ENCODE measurements at places on chromosomes 12 and 14.
A peak's percentile ranks its signal among the peaks of the same experiment; 100 is the strongest.

GRCh38 chr14:75399843-75400775, 27.7 kb upstream of the JDP2 start:
- peak; percentile 25 for DNase-seq

DNA sequence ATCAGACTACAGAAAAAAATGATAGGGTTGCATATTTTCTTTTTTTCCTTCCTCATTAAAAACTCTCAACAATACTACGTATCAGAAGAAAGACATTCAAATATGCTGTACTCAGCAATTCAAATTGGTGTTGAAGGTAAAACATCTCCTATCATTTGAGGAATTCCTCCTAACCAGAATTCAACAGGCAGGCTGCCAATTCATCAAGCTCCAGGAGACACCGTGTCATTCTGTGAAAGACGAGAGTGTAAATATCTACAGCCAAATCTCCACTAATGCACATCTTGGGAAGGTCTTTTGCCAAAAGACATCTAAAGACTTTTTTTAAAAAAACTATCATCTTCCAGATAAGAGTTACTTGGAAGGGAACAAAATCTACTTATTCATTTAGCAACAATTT, 26.6 kb downstream of the NT5DC3 start:
- no peak for DNase-seq

- DNase-seq, result no peak
Observed at GRCh38 chr12:11877869-11878780, 192.6 kb upstream of the BCL2L14 start.

- DNase-seq, result no peak
Observed at GRCh38 chr14:76195003-76195402, 43.3 kb downstream of the GPATCH2L start.

DNA sequence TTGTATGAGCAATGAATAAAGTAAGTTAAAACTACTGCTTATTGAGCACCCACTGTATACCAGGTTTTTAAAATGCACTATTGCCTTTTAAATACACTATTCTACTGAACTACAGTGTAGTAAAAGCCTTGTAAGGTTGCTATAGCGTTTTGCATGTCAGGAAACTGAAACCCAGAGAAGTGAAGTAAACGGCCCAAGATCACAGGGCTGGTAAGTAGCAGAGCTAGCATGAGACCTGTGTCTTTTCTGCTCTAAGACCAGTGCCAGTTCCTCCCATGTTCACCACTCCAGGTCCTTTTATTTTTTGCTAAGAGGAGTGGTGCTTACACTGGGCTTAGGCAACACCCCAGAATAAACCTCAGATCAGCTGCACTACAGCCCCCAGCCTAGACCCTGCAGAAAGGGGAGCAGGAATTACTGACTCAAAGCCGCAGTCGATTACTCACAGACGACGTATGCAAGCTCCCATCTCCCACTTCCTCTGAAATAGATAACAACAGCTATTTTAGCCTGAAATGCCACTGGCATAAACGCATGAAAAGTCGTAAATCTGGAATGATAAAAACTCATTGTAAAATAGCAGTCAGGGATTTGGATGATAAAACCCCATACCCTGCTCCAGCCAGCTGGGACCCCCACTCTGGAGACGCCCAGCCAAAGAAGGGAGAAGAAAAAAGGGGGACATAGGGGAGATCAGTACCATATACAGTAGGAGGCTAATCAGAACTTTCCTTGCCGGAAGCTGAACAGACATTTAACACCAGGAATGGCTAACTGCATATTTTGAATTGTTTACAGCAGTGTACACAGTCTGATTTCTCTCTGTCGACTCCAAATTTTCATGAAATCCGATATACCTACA, 108.3 kb downstream of the NUAK1 start:
- DNase-seq, result no peak

DNA sequence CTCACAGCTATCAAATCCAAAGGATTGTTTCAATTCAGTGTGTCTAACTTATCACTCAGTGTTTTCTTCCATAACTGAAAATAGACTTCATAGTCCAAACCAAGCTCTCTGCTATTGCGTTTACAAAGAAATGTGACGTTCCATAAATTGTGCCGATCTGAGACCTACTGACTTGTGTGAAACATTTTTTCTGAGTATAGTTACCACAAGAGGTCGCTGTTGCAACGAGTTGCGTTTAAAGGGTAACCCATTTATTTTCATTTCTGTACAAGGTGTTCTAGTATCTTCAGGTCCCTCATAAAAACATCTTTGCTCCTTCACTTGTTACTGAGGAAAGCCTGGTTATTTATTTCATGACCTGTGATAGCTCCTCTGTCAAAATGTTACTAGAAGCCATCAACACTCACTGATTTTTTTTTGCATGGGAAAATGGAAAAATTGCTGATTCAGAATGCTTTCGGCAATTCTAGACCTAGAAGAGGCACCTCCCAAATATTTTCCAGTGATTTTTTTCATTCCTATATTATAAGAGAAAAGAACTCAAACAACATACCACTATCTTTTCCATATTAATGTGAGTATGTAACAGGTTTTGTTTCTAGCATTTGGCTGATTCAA, 60.9 kb upstream of the OR4E1 start:
- DNase-seq, result peak; percentile 56

DNA sequence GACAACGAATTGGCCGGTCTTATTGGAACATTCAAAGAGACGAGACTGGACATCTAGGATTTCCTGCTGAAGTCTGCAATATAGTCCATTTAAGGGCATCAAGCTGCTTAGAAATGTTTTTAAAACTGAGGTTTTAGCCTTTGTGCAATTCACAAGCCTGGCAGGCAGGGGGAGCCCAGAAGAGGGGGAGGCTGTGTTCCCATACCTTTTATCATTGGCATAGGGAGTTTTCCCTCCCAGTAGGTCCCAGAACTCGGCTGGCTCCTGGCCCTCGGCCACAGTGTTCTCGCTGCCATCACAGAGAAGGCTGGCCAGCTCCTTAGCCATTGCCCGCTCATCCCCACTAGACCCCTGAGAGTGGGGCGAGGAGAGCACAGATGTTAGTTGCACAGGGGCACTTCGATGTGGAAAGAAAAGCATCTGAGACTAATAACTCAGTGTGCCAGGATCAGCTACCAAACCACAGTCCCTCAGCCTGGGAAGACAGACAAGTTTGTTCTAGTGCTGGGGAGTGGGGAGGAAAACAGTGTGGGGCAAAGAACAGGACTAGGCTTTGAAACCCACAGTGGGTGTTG, 15.1 kb downstream of the AVIL start:
- peak; percentile 60 for DNase-seq

GRCh38 chr14:27390155-27390554, 792.3 kb upstream of the NOVA1 start:
- no peak for DNase-seq

GRCh38 chr14:86055512-86056075, 525.6 kb downstream of the FLRT2 start:
- no peak for DNase-seq

- no peak for DNase-seq
Observed at GRCh38 chr14:97687944-97688630, 890.9 kb downstream of the VRK1 start.

DNA sequence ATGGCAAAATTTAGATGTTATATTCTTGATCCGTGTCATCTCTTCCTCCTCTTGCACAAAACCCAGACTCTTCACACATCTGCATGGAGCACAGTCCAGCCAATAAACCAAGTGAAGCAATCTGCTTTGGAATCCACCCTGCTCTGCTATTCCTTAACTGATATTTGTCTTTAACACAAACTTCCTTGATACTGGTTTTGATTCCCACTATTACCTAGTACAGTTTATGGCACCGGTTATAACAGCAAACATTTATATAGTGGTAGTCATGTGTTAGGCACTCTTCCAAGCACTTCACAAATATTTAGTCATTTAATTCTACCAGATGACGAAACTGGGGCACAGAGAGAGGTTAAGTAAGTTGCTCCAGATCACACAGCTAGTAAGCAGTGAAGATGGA, 12.5 kb downstream of the STYK1 start:
- DNase-seq, result no peak

DNA sequence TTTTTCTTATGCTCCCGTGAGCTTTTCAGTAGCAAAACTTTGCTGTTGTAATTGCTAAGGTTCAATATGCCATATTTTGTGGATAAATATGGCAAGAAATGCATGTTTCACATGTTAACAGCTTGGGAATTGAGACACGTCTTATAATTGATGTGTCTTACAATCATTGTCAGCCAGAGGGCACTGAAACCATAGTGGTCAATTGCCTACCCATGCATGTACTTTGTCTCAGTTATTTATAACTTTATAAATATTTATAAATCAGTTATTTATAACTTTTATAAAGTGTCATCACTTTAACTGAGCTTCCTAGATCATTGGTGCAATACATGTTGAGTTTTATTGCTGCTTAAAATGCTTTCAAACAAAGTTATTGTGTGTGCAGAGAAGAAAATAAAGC, 82.0 kb downstream of the CATSPERB start:
- peak; percentile 24 for DNase-seq

DNA sequence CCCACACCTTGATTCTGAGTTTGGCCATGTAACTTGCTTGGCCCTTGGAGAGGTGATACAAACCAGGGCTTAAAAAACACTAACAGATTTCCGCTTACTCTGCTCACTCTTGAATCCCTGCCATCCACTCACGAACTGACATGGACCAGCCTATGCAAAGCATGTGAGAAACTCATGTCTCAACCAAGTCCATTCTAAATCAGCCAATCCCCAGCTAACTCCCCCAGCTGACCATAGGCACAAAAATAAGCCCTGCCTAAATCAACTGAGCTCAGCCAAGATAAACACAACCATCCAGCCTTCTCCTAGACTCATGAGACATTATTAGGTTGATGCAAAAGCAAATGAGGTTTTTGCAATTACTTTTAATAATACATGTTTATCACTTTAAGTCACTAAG, 353.9 kb upstream of the TBX3 start:
- no peak for DNase-seq

DNA sequence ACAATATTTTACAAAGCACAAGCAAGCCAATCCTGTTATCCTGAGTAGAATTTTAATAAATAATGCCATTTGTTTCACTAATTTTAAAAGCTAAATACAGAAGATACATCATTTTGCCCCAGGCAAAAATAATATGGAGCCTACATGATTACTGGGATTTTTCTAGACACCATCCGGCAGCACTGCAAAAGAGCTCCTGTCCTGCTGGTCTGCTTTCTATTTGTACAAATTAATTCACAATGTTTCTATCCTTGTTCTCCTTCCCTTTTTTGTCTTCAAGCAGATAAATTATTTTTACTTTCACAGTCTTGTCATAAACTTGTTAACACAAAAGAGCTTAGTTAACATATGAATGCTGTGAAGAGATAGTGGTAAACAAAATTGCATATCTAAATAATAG, 4.6 kb downstream of the SIX1 start:
- DNase-seq, result no peak

DNA sequence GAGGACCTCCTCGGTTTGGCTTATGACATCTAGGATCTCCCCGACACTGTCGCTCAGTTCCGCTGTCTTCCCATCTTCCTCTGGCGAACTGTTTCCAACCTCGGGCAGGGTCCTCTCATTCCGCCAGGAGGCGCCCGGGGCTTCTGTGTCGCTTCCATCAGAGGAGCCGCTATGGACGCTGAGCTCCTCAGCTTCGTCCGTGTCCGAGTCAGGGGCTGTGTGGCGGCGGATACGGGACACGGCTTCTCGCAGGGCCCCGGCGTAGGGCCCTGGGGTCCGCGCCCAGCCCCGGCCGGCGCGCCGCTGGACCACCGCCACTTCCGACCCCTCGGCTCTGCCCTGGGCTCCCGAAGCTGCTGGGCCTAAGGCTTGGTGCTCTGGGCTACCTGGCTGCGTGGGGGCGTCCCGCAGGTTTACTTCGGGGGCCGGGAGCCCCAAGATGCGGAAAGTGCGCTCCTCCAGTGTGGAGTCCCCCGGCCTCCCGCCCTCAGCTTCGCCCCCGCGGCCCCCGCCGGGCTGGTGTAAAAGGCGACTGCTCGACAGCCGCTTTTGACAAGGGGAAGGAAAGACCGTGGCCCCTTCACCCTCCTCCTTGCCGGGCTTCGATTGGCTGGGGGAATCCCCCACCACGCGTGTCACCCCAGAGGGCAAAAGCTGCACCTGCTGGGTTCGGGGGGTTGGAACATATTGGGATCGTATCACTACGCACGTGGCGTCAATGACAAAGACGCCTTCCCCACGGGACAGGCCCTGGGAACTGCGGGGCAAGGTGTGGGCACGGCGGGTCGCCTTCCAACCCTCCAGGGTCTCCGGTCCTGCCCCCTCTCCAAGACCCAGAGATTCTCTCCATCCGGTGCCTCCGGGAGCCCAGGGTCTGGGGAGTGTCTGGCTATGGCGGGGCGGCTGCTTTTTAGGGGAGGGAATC, 2.1 kb downstream of the DDN start:
- DNase-seq, result peak; percentile 79

DNA sequence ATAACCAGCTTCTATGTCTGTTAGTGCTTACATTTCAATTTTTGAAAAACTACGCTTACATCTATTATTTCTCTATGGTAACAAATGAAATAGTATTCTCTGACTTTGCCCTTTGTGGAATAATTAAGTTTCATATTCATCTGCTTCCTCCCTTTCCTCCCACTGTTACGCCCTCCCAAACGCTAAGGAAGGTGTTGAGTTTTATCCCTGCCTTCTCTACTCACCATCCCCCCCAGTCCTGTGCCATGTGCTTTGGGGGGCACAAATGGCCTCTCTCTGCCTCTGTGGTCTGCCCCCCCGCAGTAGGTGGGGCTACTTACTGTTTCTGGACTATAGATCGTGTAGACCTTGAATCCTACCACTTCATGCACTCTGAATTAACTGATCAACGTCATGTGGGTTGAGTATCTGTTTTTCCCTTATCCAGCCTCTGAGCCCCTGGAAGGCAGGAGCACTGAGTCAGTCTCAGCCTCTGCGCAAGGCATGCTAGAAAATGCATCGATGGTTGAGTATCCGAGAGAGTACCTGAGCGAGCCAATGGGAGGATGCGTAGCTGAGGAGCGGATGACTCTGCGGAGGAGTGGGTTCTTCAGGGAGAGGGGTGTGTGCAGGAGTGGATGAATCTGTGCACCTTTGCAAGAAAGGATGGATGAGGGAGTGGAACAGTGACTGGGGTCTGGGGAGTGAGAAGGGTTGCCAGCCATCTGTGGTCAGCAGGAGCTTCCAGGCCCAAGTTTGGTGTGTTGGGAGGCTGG, 114.5 kb upstream of the RTL1 start:
- peak; percentile 18 for DNase-seq

DNA sequence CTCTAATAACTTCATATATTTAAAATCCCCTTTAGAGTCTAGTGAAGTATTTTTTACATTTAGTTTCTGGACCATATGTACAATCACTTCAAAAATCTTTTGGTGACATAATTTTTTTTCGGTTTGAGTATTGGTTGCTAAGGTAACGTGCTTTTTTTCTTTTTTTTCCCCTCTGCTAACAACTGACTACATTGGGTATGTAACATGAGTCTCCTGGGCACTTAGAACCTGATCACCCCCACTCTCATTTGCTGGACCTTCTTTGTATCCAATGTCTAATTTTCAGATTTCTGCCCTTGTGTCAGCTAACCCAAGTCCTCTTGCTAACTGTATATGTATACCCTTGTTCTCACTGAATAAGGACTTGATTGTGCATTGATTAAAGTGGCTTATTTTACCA, 592.9 kb upstream of the FLRT2 start:
- DNase-seq, result no peak

DNA sequence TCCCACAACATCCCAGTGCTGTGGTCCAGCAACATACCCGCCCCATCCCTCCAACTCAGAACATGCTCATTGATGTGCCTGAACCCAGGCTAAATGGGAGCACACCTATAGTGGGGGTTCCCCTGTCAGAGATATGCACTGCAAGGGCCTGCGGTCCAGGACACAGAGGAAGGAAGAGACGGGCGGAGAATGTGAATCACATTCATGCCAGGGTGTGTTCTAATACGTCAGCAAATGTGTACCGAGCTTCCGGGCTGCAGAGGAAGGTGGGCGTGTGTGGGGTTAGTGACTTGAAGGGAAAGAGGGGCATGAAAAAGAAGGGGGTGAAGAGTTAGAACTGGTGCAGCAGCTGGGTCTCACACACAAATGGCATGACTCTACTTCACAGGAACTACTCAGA, 83.7 kb downstream of the DPF3 start:
- peak; percentile 72 for DNase-seq
